T1000 (cell line): ENCODE measurements at places on chromosomes 13 and 19.
A peak's percentile ranks its signal among the peaks of the same experiment; 100 is the strongest.

DNA sequence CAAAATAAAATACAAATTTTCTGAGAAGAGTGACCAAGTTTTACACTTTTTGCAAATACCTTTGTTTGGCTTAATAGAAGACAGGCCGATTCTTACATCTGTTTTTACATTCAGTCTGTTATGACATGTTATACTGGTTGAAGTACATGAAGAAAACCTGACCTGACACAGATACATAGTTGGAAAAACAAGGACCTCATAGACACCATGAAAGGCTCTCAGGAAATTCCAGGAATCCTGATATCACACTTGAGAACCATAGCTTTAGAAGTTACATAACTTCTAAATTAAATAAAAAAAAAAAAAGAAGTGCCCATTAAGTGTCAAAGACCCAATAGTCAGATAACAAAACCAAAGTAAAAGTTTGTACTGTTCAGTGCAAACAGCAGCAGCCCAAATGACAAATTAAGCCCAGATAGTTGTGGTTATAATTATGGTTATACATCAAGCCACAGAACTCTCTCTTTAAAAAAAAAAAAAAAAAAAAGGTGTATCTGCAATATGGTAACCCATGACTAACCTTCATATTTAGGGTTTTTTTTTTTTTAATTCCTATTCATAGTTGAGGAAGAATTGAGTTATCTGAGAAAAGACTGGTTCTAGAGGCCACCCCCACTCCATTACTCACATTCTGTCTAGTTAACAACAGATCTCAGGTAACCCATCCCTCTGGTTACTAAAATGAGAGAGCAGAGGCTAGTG, 19.8 kb downstream of the RBM26 start:
- no peak for DNase-seq

- no peak for DNase-seq
These were observed 665.2 kb downstream of the TBC1D4 start for GRCh38 chr13:74816737-74817136.

DNA sequence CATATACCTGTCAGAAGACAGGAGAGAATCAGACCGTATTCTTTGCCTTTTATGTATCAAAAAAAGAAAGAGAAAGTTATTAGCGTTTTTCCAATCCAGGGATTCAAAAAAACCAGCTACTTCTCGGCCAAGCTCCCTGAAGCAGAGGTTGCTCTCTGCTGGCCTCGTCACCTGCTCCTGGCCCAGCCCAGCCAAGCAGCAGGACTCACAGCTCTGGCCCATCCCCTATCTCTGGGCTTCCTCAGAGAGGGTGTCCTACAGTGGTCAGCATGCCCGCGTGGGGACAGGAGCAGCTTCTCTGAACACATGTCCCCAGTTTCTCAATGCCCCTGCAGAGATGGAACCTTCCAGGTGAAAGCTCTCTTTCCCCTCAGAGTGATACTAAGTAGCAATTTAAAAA, 209.0 kb downstream of the URI1 start:
- no peak for DNase-seq

DNA sequence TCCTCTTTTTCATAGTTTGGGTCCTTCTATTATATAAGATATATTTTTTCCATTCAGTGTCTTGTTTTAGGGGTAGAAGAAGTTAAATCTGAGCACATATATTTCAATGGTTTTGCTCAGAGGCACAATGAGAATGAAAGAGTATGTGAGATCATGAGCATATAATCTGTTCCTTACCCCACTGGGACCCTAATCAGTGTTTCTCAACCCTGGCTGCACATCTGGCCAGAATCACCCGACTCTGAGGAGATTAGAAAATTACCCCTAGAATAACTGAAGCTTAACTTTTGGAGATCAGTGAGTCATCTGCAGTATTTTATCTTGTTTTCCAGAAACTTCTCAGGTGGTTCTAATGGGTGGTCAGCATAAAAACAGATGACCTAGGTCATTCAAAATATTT, 782 bp downstream of the CYSLTR2 start:
- no peak for DNase-seq

GRCh38 chr13:106474912-106475311, 60.5 kb downstream of the EFNB2 start:
- DNase-seq = no peak

DNA sequence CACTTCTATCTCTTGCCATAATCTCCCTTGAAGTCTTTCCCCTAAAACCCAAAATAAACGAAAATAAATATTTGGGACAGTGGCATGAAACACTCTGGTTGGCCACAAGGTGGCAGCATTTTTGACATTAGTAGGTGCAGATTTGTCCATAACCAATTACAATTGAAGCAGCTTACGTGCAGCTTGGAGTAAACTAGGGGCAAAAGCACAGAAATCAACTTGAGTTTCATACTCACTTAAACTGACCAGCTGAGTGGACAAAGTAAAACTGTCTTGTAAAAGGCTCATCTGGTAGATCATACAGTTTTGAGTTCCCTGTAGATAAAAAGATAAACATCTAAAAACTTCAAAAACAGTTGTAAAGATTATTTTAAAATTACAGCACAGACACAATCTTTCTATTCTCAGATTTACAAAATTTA, 18.8 kb downstream of the PDCD5 start:
- DNase-seq = no peak

- DNase-seq = peak; percentile 54
These were observed 3.0 kb upstream of the COX6B1 start for GRCh38 chr19:35644987-35645679.

DNA sequence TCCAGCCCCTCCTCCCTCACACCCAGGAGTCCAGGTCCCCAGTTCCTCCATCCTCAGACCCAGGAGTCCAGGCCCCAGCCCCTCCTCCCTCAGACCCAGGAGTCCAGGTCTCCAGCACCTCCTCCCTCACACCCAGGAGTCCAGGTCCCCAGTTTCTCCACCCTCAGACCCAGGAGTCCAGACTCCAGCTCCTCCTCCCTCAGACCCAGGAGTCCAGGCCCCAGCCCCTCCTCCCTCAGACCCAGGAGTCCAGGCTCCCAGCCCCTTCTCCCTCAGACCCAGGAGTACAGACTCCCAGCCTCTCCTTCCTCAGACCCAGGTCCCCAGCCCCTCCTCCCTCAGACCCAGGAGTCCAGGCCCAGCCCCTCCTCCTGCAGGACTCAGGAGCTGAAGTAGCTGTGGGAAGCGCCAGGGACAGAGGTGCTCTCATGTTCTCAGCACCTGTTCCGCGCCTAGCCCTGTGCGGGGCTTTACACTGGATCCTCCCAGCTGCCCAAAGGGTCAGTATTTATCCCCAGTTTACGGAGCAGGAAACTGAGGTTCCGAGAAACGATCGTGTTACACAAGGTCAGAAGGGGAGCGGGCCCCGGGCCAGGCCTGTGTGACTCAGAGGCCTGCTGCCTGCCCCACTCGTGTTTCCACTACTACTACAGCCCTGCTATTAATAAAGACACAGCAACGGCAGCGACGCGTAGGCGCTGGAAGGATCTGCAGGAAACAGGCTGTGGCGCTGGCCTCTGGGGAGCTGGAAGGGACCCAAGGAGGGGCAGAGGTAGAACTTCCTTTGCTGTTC, 1.7 kb upstream of the SBK3 start:
- no peak for DNase-seq

DNA sequence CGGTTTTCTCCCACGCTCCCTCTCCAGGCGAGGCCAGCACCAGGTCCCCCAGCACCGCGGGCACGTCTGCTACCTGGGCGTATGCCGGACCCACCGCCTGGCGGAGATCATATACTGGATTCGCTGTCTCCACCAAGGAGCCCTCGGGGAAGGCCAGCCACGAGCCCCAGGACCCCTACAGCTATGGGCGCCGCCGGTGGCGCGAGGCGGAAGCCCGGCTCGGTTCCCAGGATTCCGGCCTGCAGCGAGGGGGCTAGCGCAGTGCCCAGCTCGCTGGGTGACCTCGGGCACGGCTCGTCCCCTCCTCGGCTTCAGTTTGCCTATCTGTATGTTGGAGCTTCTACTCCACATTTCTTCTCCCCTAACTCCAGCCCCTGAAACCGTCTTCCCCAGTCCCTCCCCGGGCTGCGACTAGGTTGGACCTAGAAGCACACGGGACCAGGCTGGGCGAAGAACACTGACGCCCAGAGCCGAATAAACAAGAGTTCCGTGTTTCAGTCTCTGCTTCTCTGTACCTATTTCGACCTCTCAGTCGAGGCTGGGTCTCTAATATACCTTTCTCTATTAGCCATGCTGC, 749 bp upstream of the CPT1C start:
- no peak for DNase-seq

DNA sequence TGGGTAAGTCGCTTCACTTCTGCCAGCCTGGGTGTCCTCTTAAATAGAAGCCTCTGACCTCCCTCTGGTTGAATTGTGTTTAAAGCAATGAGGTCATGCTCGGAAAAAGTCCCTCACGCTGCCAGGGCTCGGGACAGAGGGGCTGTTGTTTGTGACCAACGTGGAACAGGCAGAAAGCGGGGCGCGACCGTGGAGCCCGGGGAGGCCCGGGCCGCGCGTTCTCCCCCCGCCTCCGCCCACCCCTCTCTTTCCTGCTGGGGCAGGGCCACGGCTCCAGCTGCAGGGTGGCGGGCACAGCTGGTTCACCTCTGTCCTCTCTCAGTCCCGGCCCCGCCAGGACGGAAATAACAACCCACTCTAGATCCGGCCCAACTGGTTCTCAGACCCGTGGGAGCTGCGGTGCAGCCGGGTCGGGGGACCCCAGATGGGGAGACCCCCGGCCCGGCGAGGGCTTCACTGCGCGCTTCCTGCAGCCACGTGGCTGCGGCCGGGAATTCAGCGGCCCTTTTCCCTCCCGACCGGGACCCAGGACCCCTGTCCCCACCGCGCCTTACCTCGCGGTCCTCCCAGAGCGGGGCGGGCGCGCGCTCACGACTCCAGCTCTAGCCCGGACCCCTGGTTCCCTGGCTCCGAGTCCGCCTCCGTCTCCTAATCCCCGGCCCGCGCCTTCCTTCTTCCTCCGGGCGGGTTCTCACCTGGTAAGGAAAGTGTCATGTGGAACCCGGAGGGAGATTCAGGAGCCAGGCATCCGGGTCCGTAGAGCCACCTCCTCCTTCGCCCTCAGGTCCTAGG, 1.9 kb downstream of the CDC42EP5 start:
- DNase-seq = no peak

DNA sequence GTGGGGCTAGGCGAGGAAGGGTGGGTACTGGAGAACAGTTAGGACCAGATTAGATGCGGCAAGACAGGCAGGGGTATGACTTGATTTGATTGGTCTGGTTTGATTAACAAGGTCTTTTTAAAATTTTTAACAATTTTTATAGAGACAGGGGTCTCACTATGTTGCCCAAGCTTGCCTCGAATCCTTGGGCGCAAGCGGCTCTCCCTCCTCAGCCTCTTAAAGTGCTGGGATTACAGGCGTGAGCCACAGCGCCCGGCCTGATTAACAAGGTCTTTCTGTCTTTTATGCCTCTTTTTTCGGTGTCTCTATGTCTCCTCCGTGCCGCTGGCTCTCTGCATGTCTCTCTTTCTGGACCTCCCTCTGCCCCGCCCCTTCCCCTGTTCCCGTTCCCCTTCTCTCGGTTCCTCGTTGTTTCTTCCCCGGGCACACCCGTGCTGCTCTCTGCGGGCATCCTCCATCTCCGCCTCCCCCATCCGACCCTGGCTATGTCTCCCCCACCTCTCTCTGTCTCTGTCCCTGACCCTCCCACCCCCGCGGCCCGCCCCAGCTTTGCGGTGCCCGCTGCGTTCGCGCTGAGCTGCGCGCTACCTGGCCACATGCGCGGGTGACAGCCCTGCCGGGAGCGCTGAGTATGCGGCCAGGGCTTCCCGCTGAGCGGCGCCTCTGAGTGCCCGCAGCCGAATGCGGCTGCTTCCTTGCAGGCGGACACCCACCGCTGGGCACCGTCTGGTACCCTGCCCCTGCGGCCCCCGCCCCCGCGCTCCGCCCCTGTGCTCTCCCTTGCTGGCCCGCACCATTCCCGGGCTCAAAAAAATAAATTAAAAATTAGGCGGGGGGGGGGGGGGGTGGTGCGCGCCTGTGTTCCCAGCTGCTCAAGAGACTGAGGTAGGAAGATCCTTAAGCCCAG, 8.1 kb upstream of the SDHAF1 start:
- DNase-seq = no peak
